ENCODE measurements at places on chromosomes 4 and X.

- no peak for DNase-seq
Measured at GRCh38 chrX:73563738-73564068, 706 bp downstream of the CHIC1 start.

- DNase-seq = no peak
Measured at GRCh38 chr4:66034671-66035070, 364.4 kb upstream of the EPHA5 start.

DNA sequence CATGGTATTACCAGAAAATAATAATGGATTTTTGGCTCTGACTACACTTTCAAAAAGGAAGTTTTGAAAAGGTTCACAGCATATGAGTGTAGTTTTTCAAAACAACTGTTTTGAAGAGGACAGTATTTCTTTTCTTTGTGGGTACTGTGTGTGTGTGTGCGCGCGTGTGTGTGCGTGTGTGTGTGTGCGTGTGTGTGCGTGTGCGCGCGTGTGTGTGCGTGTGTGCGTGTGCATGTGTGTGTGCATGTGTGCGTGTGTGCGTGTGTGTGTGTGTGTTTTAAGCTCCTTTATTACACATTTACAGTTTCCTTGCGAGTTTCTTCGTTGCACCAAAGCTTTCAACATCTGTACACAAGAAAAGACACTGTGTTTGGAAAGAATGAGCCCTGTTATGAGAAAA is 755.4 kb downstream of the SH3BGRL start:
- DNase-seq = peak; percentile 21

GRCh38 chr4:10161840-10162239 is 45.2 kb upstream of the WDR1 start:
- DNase-seq = no peak

- no peak for DNase-seq
Measured at GRCh38 chr4:77745792-77746191, 73.4 kb downstream of the CNOT6L start.

DNA sequence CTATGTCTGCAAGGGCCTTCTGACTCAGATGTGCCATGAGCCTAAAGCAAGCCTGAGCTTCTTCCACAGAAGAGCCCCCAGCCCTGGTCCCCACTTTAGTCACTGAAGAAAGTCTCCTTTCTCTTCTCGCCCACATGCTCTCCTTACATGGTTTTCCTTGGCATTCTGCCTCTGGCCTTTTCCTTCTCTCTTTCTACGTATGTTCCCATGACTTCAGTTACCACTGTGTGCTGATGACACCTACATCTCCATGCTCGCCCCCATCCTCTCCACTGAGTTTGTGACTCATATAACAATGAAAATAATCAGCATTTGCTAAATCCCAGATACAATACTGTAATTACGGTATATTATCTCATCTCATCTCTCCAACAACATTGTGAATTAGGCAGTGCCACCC is 149.3 kb downstream of the AMMECR1 start:
- DNase-seq = no peak

DNA sequence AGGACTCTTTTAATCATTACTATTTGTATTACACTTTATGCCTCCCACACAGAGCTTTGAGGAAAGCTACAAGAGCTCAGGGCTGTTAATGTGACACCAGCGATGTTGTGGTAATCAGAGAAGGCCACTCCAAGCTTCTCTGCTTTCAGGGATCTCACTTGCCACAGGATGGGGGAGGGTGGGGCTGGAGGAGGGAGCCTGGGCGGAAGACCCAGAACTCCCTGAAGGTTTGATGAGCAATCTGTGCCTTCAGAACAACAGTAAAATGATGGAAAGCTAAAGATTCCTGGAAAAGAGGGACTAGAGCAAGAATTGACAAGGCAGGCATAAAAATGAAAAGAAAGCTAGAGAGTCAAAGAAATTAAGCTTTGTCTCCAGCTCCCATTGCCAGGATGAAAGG is 75.6 kb downstream of the MAML3 start:
- DNase-seq = no peak

DNA sequence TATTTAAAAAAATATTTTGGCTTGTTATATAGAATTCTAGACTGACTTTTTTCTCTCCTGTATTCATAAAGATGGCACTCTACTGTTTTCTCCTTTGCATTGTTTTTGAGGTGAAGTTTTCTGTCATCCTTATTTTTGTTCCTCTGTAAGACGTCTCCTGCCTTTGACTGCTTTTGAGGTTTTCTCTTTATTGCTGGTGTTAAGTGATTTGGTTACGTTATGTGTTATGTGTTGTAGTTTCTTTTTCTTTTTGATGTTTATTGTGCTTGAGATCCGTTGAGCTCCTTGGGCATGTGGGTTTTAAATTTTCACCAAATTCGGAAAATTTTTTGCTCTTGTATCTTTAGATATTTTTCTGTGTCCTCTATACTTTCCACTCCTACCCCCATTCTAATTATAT is 50.0 kb downstream of the KDM6A start:
- no peak for DNase-seq

DNA sequence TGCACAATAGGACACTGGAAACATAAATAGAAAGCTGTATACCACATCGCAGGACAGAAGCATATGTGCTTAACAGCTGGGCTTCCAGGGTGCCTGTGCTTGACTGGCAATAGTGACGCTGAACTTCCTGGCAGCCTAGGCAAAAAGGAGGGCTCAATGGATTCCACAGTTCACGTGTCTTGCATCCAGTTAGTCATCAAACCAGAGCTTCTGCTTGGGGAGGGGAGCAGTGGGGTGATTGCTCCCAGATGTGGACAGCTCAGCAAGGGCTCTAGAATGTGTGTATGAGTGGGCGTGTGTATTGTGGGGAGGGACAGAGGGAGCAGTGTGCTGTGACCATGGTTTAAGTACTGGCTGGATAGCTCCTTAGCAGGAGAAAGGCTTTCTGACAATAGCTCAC is 2.3 kb downstream of the PRRG3 start:
- no peak for DNase-seq

DNA sequence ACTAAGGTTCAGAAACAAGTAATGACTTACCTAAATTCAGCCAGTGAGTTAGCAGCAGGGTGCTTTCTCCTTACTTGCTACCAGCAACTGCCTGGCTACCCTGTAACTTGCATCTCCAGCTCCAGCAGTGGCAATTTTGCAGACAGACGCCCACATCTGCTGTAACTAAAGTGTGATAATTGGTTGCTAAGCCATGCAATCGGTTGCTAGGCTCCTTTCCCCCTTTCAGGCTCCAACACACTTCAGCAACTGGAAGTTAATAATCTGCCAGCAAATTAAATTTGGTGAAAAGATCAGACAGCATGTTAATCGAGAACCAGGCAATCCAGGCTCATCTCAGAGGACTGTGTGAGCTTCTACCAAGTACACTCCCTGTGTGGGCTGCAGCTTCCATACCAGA is 24.2 kb upstream of the ARHGEF9 start:
- DNase-seq = no peak

GRCh38 chrX:96621811-96622210 is 62.8 kb upstream of the DIAPH2 start:
- DNase-seq = no peak

GRCh38 chrX:17987783-17988182 is 126.7 kb upstream of the RAI2 start:
- DNase-seq = no peak

DNA sequence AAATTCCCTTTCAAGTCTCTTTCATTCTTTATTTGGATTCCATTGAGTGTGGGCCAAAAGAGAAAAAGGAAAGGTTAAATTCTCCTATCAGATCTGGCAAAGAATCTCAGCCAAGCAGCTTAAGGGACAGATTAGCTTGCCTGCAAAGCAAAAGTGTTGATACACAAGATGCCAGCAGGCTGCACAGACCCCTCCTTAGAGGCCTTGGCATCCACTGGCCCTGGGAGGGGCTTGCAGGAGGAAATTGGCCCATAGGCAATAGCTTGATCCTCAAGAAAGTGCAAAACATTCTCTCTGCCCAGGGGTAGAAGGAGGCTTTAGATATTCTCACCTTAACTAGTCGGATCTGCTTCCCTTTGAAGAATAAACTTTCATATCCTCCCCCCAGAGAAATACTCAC is 300.4 kb upstream of the CPEB2 start:
- no peak for DNase-seq

DNA sequence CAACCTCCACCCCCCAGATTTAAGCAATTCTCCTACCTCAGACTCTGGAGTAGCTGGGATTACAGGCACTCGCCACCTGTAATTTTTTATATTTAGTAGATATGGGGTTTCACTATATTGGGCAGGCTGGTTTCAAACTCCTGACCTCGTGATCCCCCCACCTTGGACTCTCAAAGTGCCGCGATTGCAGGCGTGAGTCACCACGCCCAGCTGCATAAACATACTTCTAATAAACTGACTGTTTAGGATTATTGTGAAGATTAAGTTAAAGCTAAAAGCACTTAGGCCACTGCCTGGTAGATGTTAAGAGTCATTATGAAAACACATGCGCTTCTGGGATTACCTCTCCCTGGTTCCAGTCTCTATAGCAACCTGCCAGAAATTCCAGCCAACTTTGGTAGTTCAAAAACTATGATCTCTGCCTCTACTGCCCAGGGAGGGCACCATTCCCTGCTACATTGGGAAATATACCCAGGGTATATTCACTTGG is 30.2 kb upstream of the GRIA3 start:
- DNase-seq = no peak

DNA sequence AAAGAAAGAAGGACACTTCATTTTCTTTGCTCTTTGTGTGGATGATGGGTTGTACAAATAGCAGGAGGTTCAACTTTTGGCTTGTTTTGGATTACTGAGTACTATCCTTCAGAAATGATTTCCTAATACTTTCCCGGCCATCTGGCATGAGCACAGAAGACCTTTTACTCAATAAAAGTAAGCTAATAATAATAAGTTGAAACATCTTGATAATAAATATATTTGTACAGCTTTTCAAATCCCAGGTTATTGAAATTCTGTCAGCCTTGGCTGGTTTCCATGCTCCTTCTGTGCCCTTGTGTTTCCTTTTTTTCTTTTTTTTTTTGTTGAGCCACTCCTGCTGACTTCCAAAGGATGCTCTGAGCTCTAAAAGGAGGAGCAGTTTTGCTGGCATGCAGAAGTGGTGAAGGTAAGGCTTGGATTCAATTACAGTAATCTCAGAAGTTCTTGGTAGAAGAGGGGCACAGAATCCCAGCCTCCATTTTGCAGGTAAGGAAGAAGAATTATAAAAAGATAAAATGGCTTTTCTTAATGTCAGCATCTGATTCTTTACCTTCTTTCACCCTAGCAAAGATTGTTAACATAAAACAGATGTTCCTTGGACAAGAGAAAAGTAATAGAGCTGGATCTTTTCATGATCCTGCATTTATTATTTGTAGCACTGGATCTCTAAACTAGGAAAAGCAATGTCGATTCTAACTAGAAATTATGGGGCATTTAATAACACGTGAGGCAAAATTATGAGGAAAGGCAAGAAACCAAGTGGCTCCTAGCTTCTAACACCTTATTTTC is 31.9 kb downstream of the REPS2 start:
- no peak for DNase-seq
